ENCODE measurements at places on chromosomes 6 and 20. TPM values are rescaled to one million over a fixed set of nuclear protein-coding genes. Genes with fewer than 3 reads are reported as not detected.

Gene IL17A
- total RNA-seq, result 3.9 TPM

Gene GPR6
- not detected for total RNA-seq

Gene CDK19
- 2.8 TPM for total RNA-seq

Gene UST
- 1.3 TPM for total RNA-seq

Gene SSTR4
- not detected for total RNA-seq

Gene PAX1
- not detected for total RNA-seq

Gene FAM209B
- total RNA-seq, result 1.5 TPM

Gene PRPH2
- total RNA-seq, result not detected

Gene HRH3
- total RNA-seq, result not detected

- DNase-seq, result no peak
Observed at GRCh38 chr6:91713911-91714310, 1127.0 kb upstream of the MAP3K7 start.

- DNase-seq, result no peak
Observed at GRCh38 chr20:34552569-34552968, 5.9 kb upstream of the MAP1LC3A start.

DNA sequence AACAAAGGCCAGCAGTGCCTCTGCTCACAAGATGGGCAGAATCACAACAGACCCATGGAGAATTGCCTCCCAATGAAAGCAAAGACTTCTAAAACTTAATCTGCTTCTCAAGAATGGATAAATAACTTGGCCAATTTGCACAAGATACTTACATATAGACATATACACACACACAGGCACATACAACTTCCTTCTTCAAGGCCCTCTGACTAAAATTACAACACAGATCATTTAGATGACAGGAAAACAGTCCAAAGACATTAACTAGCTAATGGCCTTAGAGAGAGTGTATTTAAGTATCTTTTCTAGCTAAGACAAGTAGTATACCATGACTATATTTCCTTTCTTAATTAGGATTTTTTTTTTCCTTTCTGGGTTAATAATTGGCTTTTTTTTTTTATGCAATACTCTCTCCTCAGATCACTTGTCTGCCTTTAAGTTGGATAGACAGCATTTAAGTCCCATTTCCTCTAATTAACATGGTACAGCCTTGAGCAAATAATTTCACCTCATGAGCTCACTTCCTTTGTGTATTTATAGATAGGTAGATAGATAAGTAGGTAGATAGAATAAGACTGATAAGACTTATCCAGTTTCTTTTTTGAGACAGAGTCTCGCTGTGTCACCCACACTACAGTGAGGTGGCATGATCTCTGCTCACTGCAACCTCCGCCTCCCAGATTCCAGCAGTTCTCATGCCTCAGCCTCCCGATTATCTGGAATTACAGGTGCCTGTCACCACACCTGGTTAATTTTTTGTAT is 70.0 kb downstream of the NRSN1 start:
- DNase-seq, result no peak

- no peak for DNase-seq
Observed at GRCh38 chr6:84512391-84512790, 252.0 kb downstream of the TBX18 start.

DNA sequence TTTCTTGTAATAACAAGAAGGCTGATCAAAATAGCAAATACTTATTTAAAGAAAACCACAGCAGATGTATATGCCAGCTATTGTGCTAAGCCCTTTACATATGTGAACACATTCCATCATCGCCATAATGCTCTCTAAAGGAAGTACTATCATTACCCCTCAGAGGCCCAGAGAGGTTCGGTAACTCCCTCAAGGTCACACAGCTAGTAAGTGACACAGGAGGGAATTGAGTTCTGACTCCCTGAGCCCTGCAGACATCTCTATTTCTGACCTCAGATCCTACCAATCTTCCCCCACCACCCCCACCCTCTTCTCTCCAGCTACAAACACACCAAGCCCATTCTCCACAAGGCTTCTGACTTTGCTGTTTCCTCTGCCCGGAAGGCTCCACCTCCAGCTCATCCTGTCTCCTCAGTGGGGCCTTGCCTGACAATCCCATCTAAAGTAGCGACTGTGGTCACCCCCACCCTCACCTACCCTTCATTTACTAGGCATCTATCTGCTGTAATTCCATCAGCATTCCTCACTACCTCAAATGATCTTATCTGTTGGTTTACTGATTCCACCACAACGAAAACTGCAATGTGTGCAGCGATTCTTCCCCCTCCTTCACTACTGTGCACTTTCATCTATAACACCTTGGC is 234.5 kb downstream of the LRFN2 start:
- no peak for DNase-seq

DNA sequence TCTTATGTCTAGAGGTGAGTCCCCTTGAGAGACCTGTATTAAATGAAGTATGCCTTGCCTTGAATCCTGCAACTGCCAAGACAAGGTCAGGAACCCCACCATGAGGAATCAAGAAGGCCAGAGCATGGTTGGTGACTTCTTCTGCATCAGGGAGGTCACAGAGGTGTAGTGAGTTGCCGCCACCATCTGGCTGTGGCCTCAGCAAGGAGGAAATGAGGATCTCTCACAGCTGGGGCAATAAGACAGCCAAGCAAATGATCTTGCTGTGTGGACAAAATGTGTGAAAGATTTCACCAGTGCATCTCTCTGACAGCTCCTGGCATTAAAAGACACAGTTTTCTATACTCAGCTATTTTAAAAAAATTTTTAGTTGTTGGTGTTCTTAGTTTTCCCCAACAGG is 611.0 kb downstream of the DOK5 start:
- DNase-seq, result no peak

GRCh38 chr20:37564388-37565133 is 36.9 kb upstream of the BLCAP start:
- peak; percentile 16 for DNase-seq

- DNase-seq, result no peak
Observed at GRCh38 chr6:5464099-5464885, 203.0 kb downstream of the FARS2 start.

DNA sequence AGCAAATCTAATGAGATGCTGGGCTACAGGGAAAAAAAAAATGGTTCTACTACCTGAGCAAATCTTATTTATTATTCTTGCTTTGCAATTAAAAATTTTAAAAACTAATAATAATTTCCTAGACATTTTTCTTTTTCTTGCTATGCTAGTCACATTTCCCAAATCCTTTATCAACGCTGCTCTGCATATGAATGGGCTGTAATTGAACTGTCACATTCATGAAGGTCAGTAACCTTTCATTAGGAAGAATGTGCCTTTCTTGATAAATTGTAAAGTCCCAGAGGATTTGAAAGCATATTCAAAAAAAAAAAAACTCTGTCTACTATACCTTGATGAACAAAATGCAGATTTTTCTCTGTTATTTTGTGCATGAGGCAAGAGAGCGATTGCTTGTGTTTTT is 538.7 kb upstream of the ID4 start:
- DNase-seq, result no peak

DNA sequence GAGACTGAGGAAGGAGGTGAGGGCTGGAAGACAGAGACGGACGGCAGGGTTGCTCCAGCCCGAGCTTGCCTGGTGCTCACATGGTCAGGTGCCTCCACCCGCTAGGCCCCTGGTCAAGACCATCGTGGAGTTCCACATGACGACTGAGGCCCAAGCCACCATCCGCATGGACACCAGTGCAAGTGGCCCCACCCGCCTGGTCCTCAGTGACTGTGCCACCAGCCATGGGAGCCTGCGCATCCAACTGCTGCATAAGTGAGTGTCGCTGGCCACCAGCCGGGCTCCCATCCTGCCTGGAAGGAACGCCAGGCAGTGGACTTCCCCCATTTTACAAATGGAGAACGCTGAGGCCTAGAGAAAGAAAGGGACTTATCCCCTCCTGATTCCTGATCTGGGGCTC is 7.8 kb downstream of the BPIFB1 start:
- DNase-seq, result no peak

- DNase-seq, result no peak
Observed at GRCh38 chr20:2519115-2519809, 10.5 kb upstream of the ZNF343 start.

DNA sequence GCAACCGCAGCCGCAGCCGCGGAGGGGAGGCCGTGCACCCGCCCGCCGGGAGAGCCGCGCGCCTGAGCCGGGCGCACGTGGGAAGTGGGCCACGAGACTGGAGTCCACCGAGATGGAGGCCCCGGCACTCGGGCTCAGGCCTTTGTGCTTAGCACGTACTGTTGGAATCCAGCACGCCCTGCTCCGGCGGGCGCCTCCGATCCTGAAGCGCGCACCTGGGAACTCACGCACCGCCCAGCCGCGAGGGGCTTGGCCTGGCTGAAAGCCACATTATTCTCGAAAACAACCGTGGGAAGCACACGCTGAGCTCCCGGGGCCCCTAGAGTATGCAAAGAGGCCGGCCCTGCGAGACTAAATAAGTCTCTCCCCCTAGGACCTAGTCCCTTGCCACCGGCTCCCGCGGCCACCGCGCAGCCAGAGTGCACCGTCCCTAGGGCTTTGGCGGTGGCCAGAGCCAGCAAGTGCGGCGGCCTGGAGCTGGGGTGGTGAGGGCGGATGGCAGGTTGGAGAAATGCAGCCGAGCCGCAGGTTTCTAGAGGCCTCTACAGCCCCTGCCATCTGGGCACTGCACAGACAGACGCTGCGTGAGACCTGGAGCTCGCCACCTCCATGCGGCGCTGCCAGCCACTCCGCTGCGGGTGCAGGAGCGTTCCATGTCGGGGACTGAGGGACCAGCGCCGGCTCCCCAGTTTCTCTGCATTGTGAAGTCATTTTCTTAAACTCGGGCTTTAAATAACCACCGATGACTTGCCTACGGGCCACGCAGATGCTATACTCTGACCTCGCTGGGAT is 42.0 kb upstream of the LY86 start:
- peak; percentile 7 for DNase-seq

DNA sequence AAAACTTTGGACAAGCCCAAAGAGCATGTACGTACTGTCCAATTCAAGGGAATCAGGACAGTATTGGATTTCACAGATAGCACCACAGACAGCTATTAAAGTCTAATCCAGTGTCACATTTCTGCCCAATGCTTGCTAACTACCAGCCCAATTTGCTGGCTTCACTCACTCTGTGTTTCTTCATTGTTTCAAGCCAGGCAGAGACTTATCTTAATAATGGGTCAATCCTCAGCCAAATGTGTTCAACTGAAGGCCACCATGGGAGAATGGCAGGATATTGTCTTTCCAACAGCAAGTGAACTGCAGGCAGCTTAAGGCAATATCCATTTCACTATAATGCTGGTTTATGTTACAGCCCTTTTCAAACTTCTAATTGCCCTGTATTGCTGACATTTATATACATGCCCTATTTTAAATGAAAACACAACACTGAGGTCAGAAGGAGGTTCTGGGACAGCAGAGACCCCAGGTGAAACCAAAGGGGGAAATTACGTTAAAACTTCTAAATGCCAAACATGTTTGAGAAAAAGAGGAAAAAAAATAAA is 142.1 kb upstream of the RSPO3 start:
- no peak for DNase-seq

GRCh38 chr6:22526736-22527135 is 42.6 kb upstream of the HDGFL1 start:
- no peak for DNase-seq

- DNase-seq, result no peak
Observed at GRCh38 chr6:116396441-116396840, 25.7 kb downstream of the DSE start.

DNA sequence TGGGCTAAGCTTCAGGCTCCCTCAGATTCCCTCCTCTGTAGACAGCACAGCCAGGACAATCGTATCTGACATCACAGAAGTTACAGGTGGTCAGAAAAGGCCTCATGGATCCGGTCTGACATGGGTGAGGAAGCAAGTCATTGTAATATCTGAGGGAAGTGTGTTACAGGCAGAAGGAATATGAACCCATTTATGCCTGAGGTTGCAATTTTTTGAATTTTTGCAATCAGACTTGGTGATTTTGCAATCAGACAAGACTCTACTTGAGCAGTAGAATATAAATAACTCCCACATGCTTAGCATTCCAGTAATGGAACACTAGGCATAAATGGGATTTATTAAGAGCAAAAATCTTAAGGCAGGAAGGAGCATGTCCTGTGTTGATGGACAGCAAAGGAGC is 52.1 kb downstream of the CBLN4 start:
- no peak for DNase-seq

DNA sequence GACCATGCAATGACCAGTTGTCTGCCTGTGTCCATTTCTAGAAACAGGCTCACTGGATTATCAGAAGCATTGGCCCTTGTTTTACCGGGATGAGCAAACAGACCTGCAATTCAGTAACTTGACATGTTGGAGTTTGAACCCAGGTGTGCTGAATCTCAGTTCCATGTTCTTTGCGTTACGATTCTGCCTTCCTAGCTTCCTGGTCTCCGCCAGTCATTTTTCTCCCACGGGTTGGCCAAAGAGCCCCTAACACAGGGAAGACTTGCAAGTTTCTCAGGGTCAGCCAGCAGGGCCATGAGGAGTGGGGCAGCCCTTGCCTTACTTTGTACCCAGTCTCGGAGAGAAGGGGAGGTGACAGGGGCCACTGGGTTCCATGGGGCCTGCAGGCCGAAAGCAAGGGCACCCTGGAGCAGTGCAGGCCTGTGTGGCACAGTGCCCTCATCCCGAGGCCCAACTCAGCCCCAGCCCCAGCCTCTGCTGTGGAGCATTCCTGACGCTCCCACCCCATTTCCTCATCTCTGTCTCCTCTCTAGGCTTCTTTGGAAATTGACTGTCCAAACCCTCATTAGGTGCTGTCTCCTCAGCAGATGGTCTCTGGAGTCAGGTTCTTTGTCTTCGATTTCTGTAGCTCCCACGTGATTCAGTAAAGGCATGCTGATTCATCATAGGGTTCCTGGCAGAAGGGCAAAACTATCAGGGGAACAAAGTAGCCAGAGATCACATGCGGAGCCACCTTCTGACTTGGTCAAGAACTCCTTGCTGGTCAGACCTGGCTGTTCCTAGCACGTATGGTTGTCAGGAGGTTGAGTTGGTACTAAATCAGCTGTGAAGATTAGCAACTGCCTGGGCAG is 23.6 kb downstream of the CDS2 start:
- DNase-seq, result no peak

DNA sequence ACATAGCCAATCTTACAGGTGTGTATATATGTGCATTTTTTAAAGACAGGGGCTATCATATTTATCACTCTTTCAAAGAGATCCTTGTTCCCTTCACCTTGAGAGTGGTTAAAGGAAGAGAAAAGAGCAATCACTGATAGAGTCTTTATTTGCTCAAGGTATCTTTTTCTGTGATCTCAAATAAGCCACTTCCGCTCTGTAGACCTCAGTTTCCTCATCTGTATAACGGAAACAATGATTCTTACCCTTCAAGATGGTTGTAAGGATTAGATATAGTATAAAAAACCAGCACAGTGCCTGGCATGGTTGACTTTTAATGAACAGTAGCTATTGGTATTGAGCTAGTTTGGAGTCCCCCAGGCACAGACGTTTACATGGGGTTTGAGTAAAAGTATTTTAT is 10.1 kb upstream of the LRFN2 start:
- DNase-seq, result no peak

DNA sequence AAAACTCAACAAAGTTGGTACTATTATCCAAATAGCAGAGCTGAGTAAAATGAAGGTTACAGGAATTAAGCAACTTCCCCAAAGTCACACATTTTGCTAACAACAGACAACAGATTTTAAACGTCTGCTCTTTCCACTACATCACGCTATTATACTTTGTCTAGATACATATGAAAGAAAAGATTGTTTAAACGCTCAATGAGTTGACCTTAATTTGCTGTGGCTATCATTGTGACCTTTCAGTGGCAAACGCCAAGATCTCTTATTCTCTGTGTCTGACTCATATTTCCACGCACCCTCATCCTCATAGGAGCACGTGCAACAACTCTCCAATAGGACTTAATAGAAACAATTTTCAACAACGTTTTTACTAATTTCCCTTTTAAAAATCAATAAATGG is 540.1 kb downstream of the MAFB start:
- no peak for DNase-seq

GRCh38 chr20:23857962-23858595 is 21.5 kb downstream of the CST5 start:
- DNase-seq, result no peak

GRCh38 chr6:168372889-168373288 is 53.3 kb upstream of the DACT2 start:
- DNase-seq, result no peak
